Renal pelvis (tissue), 12 donors: ENCODE measurements at places on chromosomes 7 and 10. TPM values are rescaled to one million over a fixed set of nuclear protein-coding genes. Genes with fewer than 3 reads are reported as not detected.

The PAPOLB gene
- 0.09 TPM for polyA plus RNA-seq

The C10orf105 gene
- polyA plus RNA-seq = 0.07 TPM

The MYL10 gene
- 0.36 TPM for polyA plus RNA-seq

The VSTM2A gene
- polyA plus RNA-seq = 1.8 TPM

The RBM48 gene
- polyA plus RNA-seq = 16.0 TPM

The AP4M1 gene
- polyA plus RNA-seq = 39.0 TPM

The ST8SIA6 gene
- polyA plus RNA-seq = 1.2 TPM

The SLC13A1 gene
- 28.3 TPM for polyA plus RNA-seq

The GIMAP8 gene
- polyA plus RNA-seq = 8.6 TPM

The NODAL gene
- 1.1 TPM for polyA plus RNA-seq

The UTF1 gene
- polyA plus RNA-seq = 0.11 TPM

The ZNF736 gene
- 16.1 TPM for polyA plus RNA-seq

The PDK4 gene
- 17.6 TPM for polyA plus RNA-seq

The POP7 gene
- 29.4 TPM for polyA plus RNA-seq

The ZNF107 gene
- polyA plus RNA-seq = 7.7 TPM

The PPP1R17 gene
- not detected for polyA plus RNA-seq

The IDI2 gene
- not detected for polyA plus RNA-seq

The ST7 gene
- 29.3 TPM for polyA plus RNA-seq

The ZNF488 gene
- 5.7 TPM for polyA plus RNA-seq

The PARG gene
- 32.9 TPM for polyA plus RNA-seq

The CALML5 gene
- polyA plus RNA-seq = not detected

The CLRN3 gene
- polyA plus RNA-seq = 20.4 TPM

The LBX1 gene
- polyA plus RNA-seq = not detected

The ARID5B gene
- 56.7 TPM for polyA plus RNA-seq

The TEX36 gene
- not detected for polyA plus RNA-seq

The SEPTIN14 gene
- 0.19 TPM for polyA plus RNA-seq

The AGR2 gene
- 66.0 TPM for polyA plus RNA-seq
